ENCODE measurements at places on chromosomes 1 and 21. TPM values are rescaled to one million over a fixed set of nuclear protein-coding genes. Genes with fewer than 3 reads are reported as not detected.

CEP85 gene
- total RNA-seq: 4.2 TPM

OPTC gene
- total RNA-seq: not detected

DNA sequence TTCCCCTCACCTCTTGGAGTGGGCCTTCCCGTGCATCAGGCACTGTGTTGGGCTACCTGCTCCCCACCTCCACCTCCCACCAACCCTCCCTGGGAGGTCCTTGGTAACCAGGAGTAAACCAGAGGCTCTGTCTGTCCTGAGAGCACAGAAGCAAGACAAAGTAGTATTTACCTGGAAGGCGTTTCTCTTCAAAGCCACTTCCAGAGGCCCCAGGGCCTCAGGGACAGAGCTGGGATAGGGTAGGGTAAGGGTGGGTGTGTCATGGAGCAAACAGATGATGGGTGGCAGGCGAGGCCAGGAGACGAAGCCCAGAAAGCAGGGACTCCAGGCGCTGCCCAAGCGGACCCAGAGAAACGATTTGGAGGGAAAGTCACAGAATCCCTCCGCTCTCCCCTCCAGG lies 77.2 kb upstream of the TARDBP start:
- no peak for DNase-seq

- no peak for DNase-seq
Observed at GRCh38 chr1:107058245-107059032, 2.0 kb downstream of the PRMT6 start.

GRCh38 chr1:44013949-44014348 lies 17.3 kb downstream of the SLC6A9 start:
- DNase-seq: no peak

DNA sequence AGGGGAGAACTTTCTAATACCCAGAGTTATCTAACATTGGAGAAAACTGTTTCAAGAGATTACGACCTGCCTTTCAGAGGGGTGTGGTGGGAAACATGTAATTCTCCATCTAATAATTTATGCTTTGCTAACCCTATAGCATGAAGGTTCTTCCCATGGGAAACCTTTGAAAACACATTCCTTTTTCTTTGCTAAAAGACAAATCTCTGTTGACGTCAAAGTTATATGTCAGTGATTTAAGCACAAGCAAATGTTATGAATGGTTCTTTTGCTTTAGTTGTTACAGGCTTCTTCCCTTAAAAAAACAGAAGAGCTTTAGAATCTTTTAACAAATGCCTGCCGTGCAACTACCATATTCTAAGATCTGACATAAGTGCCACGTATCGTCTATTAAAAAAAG lies 19.2 kb downstream of the FMO2 start:
- no peak for DNase-seq

GRCh38 chr1:47262787-47263413 lies 30.9 kb upstream of the TAL1 start:
- no peak for DNase-seq
